ENCODE measurements at places on chromosomes 2 and 18.

- peak; percentile 16 for DNase-seq
These were observed 28.6 kb upstream of the FAM136A start for GRCh38 chr2:70330476-70330875.

- DNase-seq = no peak
These were observed 1602.8 kb upstream of the DDX18 start for GRCh38 chr2:116211719-116212118.

- DNase-seq = peak; percentile 30
These were observed 77.5 kb upstream of the GLI2 start for GRCh38 chr2:120658042-120658769.

DNA sequence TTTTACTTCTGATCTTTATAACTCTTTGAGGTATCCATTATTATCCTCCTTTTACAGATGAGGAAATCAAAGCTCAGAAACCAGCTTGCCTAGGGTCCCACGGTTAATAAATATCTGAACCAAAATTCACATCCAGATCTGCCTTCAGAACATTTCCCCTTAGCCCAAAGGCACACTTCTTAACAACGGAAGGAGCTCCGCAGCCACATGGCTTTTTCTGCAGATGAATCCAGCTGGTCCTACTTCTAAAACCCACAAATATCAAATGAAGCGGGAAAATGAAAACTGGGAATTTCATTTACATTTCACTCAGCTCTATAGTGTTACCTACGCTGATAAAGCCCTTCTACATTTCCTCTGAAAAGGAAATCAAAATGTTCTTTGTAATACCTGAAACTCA, 357.0 kb upstream of the ID2 start:
- no peak for DNase-seq

DNA sequence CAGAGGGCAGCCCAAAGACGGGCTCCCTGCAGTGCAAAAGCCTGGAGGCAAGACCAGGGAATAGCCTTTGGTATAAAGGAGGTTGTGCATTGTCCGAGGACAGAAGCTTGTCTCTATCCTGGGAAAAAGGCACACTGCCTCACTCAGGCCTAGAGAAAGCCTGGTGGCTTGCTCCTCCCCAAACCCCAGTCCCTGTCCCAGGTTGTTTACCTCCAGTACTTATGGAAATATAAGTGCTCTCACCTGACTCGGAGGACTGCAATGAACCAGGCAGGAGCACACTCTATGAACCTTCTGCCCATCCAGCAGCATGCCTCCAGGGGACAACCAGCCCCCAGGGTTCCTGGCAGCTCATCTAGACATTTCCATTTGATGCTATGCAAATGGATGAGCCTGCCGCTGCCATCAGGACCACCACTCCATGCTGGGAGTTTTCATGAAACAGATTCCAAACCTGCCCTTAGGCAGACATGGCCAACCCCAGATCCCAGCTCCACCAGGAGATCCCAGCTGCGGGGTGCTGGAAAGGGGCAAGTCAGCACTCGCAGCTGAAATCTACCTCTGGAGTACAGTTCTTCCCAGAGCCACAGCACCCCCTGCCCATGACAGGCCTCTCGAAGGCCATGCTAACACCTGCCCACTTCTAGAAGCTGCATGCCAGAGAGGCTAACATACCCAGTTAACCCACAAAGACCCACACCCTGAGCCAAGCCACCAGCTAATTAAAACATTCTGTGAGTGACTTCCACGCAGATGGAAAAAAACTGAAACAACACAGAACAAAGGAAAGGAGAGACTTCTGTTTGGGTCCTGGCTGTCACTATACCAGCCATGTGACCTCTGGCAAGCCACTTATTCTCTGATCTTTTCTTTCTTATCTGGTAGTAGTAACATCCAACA, 101.7 kb downstream of the TTC32 start:
- no peak for DNase-seq

GRCh38 chr18:9796011-9796410, 87.9 kb downstream of the RAB31 start:
- no peak for DNase-seq

DNA sequence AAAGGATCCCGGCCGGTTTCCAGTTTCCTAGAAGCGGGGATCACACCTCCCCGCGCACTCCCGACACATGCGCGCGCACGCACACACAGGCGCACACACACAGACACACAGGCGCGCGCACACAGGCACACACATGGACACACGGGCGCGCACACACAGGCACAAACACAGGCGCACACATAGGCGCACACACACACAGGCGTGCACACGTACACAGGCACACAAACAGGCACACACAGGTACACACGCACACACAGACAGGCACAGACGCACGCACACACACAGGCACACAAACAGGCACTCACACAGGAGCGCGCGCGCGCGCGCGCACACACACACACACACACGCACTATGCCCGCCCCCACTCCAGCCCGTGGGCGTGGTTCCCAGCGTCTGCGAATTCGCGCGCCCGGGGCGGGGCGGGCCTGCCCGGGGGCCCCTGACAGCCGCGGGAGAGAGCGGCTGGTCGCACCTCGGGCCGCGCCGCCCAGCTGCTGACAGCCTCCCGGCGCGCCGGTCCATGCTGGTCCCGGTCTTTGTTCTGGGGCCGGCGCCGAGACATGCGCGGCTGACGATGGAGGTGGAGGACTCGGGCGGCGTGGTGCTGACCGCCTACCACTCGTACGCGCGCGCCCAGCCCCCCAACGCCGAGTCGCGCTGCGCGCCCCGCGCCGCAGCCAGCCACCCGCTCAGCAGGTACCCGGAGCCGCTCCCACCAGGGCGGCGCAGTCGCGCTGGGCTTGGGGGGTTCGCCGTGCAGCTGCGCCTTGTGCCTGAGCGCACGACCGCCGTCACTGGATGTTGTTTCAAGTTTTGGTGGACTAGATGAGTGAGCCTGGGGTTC, at the start of gene ARHGAP28:
Gene ARHGAP28 (plus strand): TSS at position 470 of the 845 bp plus-strand sequence. CDS start 106 bp downstream, at position 576.
- peak; percentile 91 for DNase-seq

GRCh38 chr2:61887717-61888266, 664 bp downstream of the CCT4 start:
- DNase-seq = no peak

GRCh38 chr2:171158036-171158789, 2.5 kb downstream of the TLK1 start:
- no peak for DNase-seq

- no peak for DNase-seq
These were observed 44.2 kb upstream of the DOCK10 start for GRCh38 chr2:225086439-225086838.

GRCh38 chr2:52335727-52336126, 1303.8 kb upstream of the NRXN1 start:
- no peak for DNase-seq

GRCh38 chr18:60978338-60978737, 354.9 kb upstream of the CDH20 start:
- no peak for DNase-seq

- DNase-seq = peak; percentile 72
These were observed 59.6 kb downstream of the KCNF1 start for GRCh38 chr2:10971161-10971887.

DNA sequence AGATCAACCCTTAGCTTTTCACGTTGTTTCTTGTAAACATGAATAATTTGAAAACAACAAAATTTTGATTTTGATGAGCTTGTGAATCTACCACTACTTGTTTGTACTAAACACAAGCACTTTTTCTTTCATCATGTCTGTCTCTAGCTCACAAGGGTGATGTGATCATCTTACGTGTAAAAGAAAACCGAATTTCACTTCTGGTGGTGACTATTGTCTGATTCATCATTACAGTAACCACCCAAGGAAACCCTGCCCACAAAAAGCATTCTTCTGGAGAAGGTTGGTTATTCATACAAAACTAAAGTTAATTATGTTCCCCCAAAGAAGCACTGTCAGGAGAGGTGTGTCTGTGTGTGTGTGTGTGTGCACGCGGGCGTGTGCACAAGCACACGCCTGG, 285.4 kb downstream of the ZNF516 start:
- no peak for DNase-seq

All from mesenteric fat pad (tissue), 1 donor.